ENCODE measurements at places on chromosomes 12 and 14.

DNA sequence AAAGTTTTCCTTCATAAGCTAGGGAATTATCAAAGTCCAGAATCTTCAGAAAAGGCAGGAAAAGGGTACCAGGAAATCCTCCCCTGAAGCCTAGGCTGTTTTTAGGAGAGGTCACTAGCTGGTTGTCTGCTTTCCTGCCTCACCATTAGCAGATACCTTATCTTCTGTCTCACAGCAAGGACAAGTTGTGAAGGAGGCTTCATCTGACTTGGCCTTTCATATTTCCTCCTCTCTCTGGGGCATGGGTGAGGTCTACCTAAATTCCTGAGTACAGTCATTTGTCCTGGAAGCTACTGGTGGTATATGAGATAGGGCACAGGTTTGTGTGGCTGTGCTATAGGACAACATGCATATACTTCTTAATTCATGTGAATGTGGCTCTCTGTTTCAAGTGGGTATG, 2.3 kb downstream of the FOXJ2 start:
- DNase-seq, result no peak

DNA sequence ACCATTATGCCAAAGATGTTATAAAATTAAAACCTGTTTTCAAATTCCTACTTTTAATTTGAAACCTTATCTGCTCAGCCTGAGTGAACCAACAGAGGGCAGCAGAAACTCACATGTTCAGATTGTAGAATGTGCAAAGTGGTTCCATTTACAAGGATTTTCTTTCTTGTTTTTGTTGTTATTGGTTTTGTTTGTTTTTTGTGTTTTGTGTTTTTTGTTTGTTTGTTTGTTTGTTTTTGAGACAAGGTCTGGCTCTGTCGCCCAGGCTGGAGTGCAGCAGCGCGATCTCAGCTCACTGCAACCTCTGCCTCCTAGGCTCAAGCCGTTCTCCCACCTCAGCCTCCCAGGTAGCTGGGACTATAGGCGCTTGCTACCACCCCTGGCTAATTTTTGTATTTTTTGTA, 22.8 kb upstream of the GARIN2 start:
- no peak for DNase-seq

DNA sequence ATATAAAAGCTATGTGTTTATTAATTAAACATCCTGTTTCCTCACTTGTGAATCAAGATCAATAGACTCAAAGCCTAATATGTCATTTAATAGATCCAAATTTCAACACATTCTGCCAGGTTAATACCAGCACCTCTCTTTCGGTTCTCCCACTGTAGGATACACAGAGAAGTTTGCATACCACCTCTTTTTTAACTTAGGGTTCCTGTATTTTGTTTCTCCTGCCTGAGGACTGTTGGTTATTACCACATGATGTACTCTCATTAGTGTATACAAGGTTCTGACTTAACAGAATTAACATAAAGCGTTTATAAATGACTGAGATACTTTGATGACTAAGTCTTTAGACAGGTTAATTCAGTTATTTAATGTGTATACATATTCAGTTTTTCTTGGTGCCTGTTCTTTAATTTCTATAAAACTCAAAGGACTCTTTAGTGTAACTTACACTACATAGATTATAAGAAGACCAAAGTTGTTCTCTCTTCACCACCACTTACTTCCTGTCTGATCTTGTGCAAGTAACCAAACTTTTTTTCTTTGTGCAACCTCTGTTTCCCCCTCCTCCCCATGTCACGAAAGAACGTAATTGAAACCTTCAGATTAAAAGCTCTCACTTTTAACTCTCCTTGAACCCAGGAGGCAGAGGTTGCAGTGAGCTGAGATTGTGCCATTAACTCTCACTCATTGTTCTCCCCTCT, 89.8 kb upstream of the DNM1L start:
- DNase-seq, result no peak

- no peak for DNase-seq
Measured at GRCh38 chr12:56657416-56658379, 11.9 kb upstream of the ATP5F1B start.

Data from ascending aorta (tissue), 2 donors.